ENCODE measurements at places on chromosomes 4 and X.

DNA sequence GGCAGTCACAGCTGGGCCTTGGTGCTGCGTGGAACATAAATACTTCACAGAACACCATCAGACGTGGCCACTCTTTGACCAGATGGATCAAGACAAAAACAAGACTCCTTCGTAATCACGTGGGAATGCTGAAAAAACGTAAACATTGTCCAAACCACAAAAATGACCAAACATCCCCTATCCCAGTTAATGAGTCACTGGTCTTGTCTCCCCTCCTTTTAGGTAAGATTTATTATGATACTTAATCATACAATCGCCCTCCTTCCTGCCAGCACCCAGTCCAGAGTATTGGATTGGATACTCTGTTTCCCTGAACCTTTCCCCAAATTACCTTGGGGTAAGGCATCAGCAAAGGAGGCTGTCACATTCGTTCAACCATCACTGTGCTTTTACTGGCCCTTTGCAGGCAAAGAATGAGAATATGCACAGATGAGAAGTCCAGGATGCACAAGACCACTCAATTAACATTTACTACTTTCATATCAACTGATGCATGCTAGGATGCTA lies 601 bp upstream of the TCEANC start:
- no peak for DNase-seq

DNA sequence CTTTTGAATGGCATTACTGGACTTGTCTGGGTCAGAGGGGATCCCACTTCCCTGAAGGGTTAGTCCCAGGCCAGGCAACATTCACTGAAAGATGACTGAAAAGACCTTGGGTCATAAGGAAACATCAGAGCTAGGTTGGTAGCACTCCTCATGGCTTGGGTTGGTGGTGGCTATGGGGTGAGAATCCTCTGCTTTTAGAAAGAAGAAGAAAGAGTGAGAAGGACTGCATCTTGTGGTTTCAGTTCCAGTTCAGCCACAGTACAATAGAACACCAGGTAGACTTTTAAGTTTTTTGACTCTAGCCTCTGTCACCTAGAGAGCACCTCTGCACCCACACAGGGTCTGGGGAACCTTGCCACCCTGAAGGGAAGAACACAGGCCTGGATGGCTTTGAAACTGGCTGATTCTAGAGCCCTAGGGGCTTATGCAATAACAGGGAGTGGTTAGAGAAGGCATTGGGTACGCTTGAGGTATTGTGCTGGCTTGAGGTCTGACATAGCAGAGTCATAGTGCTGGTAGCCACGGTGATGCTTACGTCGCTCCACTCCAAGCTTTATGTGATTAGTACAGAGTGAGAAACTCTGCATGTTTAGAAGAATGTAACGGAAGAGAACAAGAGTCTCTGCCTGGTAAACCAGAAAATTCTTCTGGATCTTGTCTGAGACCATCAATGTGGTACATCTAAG lies 36.5 kb downstream of the PRR32 start:
- no peak for DNase-seq

- DNase-seq: no peak
Measured at GRCh38 chrX:55120761-55121358, 32.0 kb downstream of the PAGE2 start.

- no peak for DNase-seq
Measured at GRCh38 chr4:7661846-7662506, 227.2 kb upstream of the PSAPL1 start.

DNA sequence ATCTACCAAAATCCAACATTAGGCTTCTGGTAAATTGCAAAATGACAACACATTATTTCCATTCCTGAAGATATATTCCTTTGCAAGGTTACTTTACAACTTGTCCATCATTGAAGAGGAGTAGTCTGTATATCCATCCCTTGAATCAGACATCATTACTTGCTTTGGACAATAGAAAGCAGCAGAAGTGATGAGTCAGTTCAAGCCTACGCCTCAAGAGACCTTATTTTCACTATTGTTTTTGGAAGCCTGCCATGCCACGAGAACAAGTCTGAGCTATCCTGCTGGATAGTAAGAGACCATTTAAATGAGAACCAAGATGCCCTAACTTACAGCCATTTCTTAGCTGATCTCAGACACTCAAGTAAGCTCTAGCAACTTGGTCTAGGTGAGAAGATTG lies 246.0 kb upstream of the HHIP start:
- DNase-seq: no peak

- no peak for DNase-seq
Measured at GRCh38 chrX:8960957-8961468, 72.9 kb downstream of the FAM9B start.

DNA sequence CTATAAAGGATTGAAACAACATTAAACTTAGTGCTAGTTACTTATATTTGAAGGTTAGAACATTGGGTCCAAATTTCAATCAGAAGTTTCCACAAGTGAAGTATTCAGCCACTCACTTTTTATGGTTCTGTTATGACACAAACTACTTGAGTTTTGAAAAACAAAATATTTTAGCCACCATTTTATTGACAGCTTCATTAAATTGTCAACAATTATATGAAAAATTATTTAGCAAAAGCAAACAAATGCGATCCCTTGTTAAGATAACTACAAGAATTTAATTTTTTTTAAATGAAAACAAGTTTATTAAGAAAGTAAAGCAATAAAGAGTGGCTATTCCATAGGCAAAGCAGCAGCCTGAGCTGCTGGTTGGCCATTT lies 3.1 kb downstream of the CXCL2 start:
- DNase-seq: no peak

DNA sequence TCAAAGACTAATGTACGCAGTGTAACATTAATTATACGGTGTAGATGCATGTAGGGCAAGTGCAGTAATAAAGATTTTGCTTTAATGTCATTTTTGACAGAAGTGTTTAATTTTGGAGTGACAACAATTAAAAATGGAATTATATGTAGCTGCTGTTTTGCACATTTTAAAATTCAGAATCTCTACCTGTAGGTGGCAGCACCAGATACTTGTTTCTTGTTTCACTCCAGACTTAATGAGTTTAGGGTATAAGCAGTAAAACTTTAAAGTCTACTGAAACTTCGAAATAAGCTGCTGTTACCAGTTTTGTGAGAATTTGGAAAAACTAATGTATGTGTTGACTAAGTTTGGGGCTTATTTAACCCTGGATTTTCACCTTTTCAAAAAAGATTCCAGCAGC lies 144.9 kb downstream of the POLA1 start:
- DNase-seq: no peak

GRCh38 chr4:35526456-35526855 lies 717.9 kb downstream of the ARAP2 start:
- DNase-seq: no peak

DNA sequence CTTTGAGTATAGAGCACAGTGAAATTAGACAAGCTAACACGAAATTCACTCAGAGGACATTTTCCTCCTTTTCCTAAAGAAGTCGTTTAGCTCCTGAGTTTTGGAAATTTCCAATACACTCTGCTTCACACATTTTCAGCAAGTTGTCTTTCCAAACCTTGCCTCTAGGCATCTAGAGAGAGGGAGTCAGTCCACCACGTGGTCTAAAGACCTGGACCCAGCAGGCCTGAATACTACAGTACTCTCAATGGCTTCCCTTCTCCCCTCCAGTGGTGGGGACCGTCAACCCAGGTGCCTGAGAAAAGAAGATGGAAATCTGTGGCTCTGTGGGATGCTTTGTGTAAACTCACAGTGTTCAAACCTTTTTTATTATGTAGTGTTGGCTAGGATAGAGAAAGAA lies 13.9 kb upstream of the SCML2 start:
- DNase-seq: no peak

- no peak for DNase-seq
Measured at GRCh38 chr4:78424461-78424860, 127.1 kb upstream of the ANXA3 start.

DNA sequence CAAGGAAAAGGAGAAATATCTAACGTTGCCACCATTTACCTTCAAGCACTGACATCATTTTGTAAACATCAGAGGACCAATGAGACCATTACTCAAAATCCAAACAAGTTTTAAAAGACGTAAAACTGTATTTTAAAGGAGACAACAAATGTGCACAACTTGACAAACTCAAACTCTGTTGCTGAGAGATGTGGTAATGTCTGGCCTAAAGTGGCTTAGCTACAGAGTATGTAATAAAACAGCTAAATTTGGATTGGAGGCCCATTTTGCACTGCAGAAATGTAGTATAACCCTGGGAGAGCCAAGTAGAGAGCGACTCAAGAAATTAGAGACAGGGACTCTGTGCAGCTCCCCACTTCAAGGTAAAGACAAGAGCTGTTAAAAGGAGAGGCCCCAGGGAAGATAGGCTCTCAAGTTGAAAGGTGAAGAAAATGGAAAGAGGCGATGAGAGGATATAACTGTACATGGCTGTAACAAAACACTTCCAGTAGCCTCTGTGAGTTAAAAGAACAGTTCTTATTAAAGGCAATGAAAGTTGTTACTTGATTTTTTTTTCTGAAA lies 20.3 kb downstream of the UNC5C start:
- no peak for DNase-seq

DNA sequence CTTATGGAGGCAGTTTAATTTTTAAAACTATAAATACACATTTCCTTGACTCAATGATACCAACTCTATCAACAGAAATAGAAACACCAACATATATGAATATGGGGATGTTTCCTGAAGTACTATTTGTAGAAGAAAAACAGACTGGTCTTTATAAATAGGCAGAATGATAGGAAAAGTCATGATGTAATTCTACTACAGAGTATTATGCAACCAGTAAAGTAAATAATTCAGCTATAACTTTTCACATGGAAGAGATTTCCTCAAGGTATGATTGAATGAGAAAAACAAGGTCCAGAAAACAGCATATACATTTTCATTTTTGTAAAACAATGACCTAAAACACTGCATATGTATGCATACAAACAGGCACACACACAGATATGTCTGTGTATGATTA lies 56.2 kb downstream of the GPRIN3 start:
- no peak for DNase-seq

DNA sequence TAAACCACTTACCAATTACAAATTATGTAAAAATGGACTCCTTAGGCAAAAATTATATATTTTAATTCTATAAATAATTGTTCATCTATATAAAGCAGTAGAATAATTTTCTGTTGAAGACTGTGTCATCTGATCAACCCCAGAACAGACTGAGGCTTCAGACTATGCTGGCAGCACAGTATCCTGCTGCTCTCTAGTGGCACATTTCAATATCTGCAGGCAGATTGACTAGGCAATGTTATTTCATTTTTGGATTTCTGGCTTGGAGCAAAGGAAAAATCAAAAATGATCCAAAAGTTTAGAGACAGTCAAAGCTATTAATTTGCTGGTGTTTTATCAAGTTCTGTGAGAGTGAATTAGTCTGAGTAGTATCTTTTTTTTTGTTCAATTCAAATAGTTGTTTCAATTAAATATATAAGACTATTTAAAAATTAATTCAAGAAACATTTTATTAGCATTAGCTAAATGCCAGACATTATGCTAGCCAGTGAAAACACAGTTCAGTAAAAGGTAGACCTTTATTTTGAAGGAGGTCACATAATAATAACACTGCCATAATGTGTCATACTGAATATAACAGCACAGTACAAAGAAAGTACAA lies 21.3 kb upstream of the SULT1E1 start:
- DNase-seq: peak; percentile 3

DNA sequence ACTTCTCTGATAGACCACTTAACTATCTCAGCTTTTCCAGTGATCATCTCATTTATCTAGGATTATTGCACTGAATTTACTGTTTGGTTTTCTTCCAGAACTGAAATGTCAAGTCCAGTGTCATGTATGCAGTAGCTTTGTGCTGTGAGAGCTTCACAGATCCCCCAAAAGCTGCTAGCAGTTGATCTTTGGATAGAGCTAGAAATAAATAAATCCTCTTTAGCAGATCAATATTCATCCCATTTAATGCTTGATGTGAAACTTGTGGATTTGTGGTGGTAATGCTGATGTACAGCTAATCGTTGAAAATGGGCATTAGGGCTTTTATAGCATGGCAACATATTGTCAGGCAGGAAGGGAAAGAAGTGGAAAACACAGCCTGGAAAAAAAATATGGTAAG lies 509.6 kb upstream of the FAM241A start:
- DNase-seq: no peak

All from stimulated activated CD4-positive, alpha-beta T cell treated with anti-CD3 and anti-CD28 coated beads, TNF-alpha, amount 100 ng/mL, for 48 hours (primary cell).